ENCODE measurements at places on chromosomes 6 and 20.

- no peak for DNase-seq
Measured at GRCh38 chr20:40010483-40010882, 678.6 kb downstream of the MAFB start.

GRCh38 chr6:110799189-110799588, 16.1 kb downstream of the CDK19 start:
- DNase-seq, result no peak

- DNase-seq, result no peak
Measured at GRCh38 chr6:156720691-156721685, 56.2 kb upstream of the ARID1B start.

GRCh38 chr6:129882510-129883023, 21.5 kb upstream of the TMEM244 start:
- no peak for DNase-seq

GRCh38 chr6:135693811-135694370, 157.6 kb upstream of the PDE7B start:
- no peak for DNase-seq

GRCh38 chr6:113461153-113461932, 395.8 kb upstream of the MARCKS start:
- DNase-seq, result no peak

DNA sequence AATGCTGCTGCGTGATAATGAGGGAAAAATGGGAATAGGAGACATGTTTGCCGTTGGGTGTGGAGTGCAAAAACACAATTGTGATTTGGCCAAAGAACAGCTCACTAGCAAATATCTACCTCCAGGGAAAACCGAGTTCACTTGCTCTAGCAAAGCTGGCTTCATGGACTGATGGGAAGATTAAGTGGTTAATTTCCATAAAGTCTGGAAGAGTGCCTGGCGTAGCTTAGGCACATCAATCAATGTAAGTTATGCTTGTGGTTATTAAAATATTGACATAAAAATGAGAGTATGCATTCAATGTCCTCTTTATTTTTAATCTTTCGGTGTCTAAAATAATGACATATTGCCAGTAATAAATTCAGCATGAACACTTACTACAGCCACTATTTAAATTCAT, 267.5 kb downstream of the SMOC2 start:
- no peak for DNase-seq

DNA sequence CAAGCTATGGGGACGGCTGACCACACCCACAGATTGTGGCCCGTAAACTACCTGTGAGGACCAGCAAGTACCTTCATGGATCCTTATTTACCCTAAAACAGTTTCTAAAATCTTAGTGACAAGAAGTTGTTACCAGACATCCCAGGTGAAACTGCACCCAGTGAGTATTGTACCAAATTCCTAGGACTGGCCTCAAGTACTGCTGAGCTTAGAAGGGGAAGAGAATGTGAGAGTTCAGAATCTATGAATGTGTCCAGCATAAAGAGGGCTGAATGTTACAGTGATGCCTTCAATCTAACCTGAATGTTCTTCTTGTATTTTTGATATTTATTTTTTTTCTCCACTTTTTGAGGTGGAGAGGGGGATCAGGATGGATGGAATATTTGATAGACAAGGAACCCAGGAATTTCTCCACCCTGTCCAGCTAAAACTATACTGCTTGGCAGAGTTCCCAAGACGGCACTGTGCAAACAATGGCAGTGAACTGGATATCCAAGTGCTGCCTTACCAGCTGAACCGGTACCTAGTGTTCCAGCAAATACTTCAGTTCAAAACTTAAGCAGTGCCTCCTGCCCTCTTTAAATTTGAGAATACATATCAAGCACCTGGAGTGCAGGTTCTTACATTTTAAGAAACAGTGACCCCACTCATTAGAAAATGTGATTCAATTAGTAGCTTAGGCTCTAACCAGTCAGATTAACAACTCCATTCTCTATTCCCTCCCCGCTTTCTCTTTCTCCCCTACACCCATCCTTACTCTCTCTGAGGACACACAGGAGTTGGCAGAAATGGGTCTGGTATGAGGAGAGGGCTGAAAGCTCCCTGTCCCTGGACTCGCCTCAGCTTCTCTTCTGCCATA, 427.3 kb upstream of the FLRT3 start:
- DNase-seq, result no peak

DNA sequence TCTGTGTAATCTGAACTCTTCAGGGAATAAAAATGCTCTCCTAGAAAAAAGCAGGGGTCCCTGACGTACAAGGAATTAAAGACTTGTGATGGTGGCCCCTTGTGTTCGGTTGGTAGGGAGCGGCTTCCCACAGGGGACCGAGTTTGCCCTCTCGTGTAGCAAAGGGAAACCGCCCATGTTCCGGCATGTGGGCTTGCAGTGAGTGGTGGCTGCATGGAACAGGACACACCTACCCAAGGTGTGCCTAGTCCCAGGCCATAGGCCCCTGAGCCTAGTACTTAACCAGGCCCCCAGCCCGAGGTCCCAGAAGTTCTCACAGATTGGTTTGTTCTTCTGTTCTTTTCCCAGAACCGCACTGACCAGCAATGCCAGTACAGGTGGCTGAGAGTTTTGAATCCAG, 15.5 kb downstream of the MYBL2 start:
- DNase-seq, result no peak

GRCh38 chr6:4606821-4607704, 169.1 kb upstream of the CDYL start:
- DNase-seq, result no peak

DNA sequence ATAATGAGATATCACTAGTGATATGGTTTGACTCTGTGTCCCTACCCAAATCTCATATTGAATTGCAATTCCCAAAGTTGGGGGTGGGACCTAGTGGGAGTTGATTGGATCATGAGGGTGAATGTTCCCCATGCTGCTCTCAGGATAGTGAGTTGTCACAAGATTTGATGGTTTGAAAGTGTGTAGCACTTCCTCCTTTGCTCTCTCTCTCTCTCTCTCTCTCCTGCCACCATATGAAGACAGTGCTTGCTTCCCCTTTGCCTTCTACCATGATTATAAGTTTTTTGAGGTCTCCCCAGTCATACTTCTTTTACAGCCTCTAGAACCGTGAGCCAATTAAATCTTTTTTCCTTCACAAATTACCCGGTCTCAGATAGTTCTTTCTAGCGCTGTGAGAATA, 1002.0 kb upstream of the ADGRB3 start:
- no peak for DNase-seq

GRCh38 chr20:37233548-37234253, 27.9 kb downstream of the GHRH start:
- DNase-seq, result no peak
